ENCODE measurements at places on chromosomes 7 and 10.

DNA sequence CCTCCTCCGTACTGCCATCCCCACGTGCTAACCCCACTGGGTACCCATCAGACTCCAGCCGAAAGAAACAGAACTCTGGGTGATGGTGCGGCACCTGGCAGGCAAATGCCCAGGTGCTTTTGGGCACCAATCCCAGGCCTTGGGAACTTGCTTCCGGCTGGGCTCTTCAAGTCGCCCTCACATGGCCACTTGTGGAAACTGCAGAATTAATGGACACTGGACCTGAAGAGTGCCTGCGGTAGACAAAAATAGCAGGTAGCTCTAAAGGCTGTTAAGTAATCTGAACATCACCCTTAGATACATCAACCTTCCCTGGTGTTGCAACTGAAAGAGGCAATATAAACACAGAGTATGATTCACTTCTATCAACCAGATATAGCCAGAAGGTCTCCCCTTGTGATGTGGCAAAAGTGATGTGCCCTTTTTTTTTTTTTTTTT lies 644.4 kb downstream of the GRM8 start:
- no peak for DNase-seq

- no peak for DNase-seq
Measured at GRCh38 chr7:120462991-120463390, 190.0 kb downstream of the KCND2 start.

GRCh38 chr7:141584935-141585334 lies 33.7 kb downstream of the AGK start:
- no peak for DNase-seq

DNA sequence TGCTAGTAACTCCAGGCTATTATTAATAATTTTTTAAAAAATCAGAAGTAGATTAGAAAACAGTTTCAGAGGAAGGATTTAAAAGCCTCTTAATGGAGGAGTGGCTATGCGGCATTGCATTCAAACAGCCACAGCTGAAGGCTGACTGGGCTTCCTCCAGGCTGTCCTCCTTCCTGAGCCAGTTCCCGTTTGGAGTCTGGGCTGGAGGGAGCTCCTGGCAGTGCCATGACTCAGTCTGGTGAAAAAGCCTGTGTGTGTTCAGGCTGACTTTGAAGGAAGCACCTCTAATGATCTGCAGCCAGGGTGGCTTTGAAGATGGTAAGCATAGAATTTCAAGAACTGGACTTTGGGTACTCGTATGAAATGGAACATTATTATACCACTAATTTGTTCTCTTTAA lies 134.6 kb downstream of the DPP6 start:
- no peak for DNase-seq
